ENCODE measurements at places on chromosomes 5 and 9. TPM values are rescaled to one million over a fixed set of nuclear protein-coding genes. Genes with fewer than 3 reads are reported as not detected.

RARS1 gene
- total RNA-seq: 143 TPM

C5 gene
- total RNA-seq: 1.5 TPM

MEGF10 gene
- total RNA-seq: not detected

SPINK7 gene
- total RNA-seq: not detected

TLX3 gene
- total RNA-seq: not detected

ADAMTSL2 gene
- not detected for total RNA-seq

ENC1 gene
- total RNA-seq: 1.2 TPM

SEPTIN8 gene
- 45.4 TPM for total RNA-seq

TMOD1 gene
- total RNA-seq: 0.91 TPM

DNAH5 gene
- total RNA-seq: not detected

COL15A1 gene
- 0.05 TPM for total RNA-seq

ARHGEF39 gene
- total RNA-seq: 10.8 TPM

PKD2L2 gene
- not detected for total RNA-seq

PLPP1 gene
- 29.7 TPM for total RNA-seq

MVB12B gene
- total RNA-seq: 0.49 TPM

SEC16A gene
- total RNA-seq: 81.2 TPM

DOK3 gene
- total RNA-seq: 5.2 TPM

FOXD4L4 gene
- not detected for total RNA-seq

ADAMTS2 gene
- not detected for total RNA-seq

ZNF879 gene
- total RNA-seq: 3.8 TPM

COL27A1 gene
- total RNA-seq: 9.7 TPM

LAMC3 gene
- total RNA-seq: 0.07 TPM

TRIM23 gene
- 6.0 TPM for total RNA-seq

MSMP gene
- total RNA-seq: 0.88 TPM

SEC61B gene
- total RNA-seq: 170 TPM

MYMK gene
- not detected for total RNA-seq

HRCT1 gene
- not detected for total RNA-seq

SPATA24 gene
- total RNA-seq: 4.2 TPM

ANKDD1B gene
- 0.40 TPM for total RNA-seq

FSD1L gene
- 4.8 TPM for total RNA-seq

C5orf63 gene
- 5.7 TPM for total RNA-seq

PCAT7 gene
- not detected for total RNA-seq
